ENCODE measurements at places on chromosomes 12 and 14. TPM values are rescaled to one million over a fixed set of nuclear protein-coding genes. Genes with fewer than 3 reads are reported as not detected.

Gene PIWIL1
- not detected for total RNA-seq

Gene TBX3
- 57.9 TPM for total RNA-seq

Gene OTUB2
- 6.3 TPM for total RNA-seq

DNA sequence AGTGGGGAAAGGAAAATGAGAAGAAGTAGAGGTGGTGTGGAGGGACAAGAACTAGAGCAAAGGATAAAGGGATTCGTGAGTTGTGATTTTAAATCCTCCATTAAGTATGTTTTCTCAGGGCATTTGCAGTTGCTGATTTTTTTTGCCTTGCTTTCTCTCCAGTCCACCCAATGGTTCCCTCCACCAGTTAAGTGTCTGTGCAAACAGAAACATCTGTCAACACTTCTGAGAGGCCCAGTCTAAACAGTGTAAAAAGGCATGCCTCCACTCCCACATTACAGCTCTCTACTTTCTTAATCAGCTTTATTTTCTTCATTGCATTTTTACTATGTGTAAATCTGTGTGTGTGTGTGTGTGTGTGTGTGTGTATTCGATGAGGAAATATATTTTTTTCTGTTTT lies 141.2 kb downstream of the PPFIA2 start:
- H3K36me3 ChIP-seq, result no peaks in the 10 kb centered on the region
- no peak overlapping the region for H3K27ac ChIP-seq
- no peak overlapping the region for H3K4me3 ChIP-seq
- DNase-seq, result no peak
